ENCODE measurements at places on chromosomes 2 and 18. TPM values are rescaled to one million over a fixed set of nuclear protein-coding genes. Genes with fewer than 3 reads are reported as not detected.

GRCh38 chr2:159968279-159968900 is 94.0 kb downstream of the PLA2R1 start:
- DNase-seq: peak; percentile 48

DNA sequence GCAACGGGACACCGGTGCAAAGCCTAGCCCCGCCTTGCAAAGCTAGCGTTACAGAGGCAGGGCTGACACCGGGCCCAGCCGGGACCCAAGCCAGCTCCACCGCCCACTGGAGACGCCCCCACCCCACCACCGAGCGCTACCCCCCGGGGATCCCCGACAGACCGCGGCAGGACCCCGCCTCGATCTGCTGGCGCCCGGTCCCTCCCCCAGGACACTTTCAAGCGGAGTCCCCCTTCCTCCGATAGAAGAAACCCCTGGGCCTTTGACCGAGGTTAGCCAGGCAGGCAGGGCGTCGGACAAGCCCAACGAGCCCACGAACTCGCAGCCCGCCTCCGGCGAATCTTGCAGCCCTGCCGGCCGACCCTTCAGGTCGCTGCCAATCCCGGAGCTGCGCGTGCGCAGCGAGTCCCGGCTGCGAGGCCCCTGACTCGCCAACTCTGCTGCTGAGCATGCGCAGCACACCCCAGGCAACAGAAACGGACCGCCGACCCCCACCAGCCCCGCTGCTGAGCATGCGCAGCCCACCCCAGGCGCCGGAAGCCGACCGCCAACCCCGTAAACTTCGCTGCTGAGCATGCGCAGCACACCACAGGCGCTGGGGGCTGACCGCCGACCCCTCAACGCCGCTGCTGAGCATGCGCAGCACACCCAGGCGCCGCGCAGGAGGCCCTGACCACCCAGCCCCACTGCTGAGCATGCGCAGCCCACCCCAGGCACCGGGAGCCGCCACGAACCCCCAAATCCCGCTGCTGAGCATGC is 656 bp downstream of the ADI1 start:
- peak; percentile 99 for DNase-seq

- DNase-seq: no peak
These were observed 1.3 kb downstream of the DCDC2C start for GRCh38 chr2:3704692-3705091.

GRCh38 chr2:135124924-135125886 is 73.1 kb downstream of the RAB3GAP1 start:
- DNase-seq: no peak

The SERPINB11 gene
- not detected for total RNA-seq

The SLC9A2 gene
- 14.4 TPM for total RNA-seq

- DNase-seq: no peak
These were observed 1.1 kb downstream of the LRRFIP1 start for GRCh38 chr2:237628247-237629187.

DNA sequence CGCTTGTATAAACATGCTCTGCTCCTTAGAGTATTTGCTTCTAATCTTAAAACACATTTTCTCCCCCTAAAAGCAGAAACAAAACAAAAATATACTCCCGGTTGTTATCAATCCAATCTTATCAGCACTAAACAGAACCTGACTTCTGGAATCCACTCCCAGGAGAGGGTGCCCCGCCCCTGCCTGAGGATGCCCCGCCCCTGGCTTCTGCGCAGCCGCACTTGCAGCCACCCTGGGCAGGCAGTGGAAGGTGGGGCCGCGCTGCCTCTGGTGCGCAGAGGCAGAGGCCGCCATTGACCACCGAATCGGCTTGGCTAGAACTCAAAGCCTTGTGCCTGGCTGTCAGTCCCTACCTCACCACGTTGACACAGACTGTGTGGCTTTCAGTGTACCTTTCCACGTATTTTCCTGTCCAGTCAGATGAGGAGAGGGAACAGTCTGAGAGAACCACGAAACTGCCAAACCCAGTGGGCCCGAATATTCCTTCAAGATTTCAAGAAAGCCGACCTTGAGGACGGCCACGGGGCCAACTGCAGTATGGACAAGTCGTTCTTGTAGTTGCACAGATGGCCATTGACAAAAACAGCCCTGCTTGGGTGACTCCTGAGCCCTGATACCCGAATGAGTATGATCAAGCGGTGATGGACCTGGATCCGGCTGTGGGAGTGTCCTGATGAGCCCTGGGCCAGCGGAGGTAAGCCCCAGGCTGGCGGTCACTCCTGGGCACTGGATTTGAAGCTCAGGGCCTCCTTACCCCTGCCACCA is 46.2 kb upstream of the ARHGAP28 start:
- DNase-seq: peak; percentile 85

- DNase-seq: no peak
These were observed 29.4 kb downstream of the NLRC4 start for GRCh38 chr2:32235315-32235714.

DNA sequence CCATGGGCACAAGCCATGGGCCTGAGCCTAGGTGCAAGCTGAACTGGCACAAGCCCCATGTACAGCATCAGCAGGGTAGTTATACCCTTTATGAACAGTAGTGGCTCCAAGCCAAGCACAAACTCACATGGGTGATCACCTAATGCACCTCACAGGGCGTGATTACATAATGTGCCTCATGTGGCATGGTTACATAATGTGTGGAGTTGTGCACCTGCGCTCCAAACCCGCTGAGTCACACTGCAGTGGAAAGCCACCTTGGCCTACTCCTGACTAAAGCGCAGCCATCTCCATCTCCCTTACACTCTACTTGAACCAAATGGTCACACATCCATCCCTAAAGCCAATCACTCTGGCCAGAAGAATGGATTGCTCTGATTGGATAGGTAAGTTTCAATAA is 279.7 kb downstream of the MBD2 start:
- peak; percentile 34 for DNase-seq

GRCh38 chr2:12440731-12441130 is 276.0 kb upstream of the TRIB2 start:
- no peak for DNase-seq

DNA sequence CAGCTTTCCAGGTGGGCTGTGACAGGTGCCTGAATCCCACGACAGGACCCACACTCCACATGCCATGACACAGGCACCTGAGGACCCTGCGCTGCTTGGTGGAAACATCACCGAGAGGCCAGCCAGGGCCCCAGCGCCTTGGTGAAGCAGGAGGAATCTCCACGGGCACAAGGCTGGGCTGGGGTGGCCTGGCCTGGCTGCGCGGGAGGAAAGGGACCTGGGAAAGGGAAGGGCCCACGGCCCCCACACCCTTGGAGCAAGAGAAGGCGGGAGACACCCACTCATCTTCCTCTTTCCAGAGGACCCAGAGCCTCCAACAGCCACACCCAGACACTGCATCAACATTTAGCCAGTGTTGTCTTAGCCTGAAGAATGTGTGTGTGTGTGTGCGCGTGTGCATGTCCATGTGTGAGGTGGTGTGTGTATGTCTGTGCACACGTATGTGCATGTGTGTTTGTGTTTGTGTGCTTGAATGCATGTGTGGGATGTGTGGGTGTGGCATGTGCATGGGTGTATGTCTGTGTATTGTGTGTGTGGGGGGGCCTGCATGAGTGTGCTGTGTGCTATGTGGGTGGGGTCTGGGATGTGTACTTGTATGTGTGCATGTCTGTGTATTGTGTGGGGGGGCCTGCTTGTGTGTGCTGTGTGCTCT is 6.3 kb upstream of the OTOS start:
- DNase-seq: no peak

The SPDYA gene
- total RNA-seq: 2.0 TPM

DNA sequence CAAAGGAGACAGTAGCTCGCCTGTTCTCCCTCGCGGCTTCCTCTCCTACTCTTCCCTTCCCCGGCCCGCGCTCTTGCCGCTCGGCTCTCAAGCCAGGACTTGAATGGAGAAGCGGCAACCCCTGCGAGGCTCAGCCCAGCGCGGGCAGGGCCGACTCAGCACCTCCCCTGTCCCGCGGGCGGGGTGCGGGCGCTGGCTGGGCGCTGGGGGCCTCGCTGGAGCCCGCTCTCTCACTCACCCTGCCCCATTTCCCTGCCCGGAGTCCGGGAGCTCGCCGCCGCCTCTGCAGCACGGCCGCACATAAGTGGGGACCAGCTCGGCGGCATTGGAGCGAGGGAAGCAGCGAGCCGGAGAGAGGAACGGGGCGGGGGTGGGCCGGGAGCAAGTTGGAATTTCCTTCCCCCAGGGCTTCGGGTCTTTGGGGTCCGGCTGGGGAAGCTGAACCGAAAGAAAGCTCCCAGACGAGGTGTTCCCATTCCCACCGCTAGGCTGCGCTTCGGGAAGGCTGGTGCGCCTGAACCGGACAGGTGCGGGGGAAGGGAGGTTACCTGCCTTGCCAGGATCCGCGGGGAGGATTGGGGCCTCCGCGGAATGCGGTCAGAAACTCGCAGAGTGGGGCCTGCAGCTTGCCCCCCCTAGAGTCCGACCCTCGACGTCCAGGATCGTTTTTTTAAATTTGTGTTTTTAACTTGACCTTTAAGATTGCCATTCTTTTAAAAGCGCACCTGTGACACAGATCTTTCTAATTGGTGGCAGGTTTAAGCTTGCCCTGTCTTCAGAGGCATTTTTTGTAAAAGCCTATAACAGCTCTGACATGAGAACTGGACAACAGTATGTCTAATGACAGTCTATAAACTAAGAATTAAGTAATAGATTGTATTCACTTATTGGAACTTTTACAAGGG is at the start of gene COBLL1:
Gene COBLL1 (minus strand): TSS at position 105 of the 905 bp plus-strand sequence. CDS start 627 bp downstream, outside the sequence.
- DNase-seq: peak; percentile 94

DNA sequence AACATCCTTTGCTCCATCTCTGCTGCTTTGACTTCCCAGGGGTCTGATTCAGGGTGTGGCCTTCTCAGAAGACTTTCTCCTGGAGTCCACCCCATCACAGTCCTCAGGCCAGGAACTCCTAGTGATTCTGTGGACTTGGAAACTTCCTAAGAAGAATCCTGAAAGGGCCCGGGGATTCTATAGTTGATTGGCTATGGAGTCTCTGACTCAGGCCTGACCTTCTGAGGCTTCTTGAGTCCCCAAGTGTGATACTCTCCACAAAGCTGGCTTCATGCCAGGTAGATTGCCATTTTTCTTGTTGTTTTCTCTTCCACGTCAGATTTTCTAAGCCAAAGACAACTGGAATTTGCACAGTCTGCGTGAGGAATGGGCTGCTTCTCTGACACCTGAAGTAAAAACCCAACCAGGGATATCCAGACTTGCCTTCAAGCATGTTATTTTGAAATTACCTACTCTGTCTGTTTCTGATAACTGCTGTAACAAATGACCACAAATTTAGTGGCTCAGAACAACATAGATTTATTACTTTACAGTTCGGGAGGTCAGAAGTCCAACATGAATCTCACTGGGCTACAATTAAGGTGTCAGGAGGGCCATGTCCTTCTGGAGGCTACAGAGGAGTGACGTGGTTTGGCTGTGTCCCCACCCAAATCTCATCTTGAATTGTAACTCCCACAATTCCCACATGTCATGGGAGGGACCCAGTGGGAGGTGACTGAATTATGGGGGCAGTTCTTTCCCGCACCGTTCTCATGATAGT is 69.3 kb downstream of the ALPK2 start:
- no peak for DNase-seq

DNA sequence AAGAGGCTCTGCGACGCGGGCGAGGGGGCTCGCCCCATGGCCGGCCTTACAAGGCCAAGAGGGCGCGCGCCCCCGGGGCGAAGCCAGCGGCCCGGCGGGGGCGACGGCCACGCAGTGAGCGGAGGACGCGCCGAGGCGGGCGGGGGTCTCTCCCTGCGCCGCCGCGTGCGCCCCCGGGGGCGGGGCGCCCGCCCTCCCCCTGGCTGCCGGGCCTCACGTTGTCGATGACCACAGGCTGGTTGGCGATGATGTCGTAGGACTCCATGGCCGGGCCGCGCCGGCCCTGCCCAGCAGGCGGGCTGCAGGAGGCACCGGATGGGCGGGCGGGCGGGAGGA is 250 bp downstream of the ACTR1B start:
- no peak for DNase-seq

The CARF gene
- 4.3 TPM for total RNA-seq

GRCh38 chr2:159555651-159556392 is 60.5 kb downstream of the BAZ2B start:
- no peak for DNase-seq

GRCh38 chr2:135741043-135741394 is 636 bp upstream of the UBXN4 start:
- no peak for DNase-seq

GRCh38 chr2:137838255-137839092 is 125.8 kb upstream of the HNMT start:
- no peak for DNase-seq

DNA sequence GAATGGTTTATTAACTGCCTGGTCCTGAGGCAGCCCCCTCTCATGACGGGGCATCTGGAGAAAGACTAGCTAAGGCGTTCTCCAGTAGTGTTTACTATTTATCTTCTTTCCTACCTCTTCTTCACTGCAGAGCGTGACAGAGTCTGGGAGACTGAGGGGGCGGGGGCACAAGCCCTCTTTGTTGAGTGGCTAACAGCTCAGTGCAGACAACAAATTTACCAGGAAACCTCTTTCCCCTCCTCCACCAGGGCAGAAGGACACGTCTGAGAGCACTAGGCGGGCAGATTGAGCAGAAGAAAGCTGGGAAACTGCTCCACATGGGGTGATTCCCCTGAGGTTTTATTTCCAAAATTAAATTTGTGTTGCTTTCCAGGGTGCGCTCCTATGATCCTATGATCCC is 322.1 kb downstream of the CNTNAP5 start:
- no peak for DNase-seq

The TPO gene
- total RNA-seq: not detected

DNA sequence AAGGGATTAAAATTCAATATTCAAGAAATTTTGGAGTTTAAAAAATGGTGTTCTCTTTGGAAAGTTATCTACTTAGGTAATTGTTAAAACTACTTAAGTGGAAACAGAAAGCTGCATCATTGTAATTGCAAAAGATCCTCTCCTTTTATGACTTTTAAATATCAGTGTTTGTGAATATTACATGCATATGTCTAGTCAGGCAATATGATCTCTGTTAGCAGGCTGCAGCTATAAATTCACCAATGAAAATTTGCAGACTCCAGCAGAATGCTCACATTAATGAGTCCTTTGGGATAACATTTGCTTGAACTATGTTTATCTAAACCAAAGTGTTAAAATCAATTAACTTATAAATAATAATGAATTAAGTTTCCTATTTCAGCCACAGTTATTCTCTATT is 59.2 kb upstream of the CSRNP3 start:
- DNase-seq: no peak

DNA sequence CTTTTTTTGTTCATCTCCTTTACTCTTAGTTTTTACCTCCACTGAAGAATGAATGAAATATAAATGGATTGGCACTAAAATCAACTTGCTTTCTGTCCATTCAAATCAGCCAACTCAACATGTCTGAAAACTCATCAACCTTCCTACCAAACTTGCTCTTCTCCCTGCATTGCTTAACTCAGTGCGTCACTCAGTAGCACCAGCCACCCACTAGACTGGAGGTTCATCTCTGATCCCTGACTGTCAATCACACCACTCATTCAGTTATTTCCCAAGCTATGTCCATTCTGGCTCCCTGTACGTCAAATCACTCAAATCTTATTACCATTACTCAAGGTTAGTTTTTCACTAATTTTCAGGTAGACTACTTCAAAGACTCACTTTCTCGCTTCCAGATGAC is 75.2 kb upstream of the RBMS1 start:
- no peak for DNase-seq

The VSNL1 gene
- total RNA-seq: 0.60 TPM

DNA sequence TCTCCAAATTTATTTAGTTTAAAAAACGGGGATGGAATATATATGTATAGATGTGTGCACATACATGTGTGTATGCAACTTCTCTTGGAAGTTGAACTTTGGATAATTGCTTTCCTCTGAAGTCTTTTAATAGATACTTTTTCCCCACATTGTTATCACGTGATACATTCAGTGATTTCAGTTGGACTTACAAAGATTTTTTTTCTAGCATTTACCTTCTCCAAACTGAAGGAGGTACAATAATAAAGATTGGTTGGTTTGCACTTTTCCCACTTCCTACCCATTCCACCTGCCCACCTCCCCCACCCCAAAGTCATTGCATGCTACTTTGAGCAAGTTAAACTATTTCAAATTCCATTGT is 206.1 kb upstream of the FSHR start:
- DNase-seq: no peak

Measured in Caco-2 (cell line).